GM12891 (cell line): ENCODE measurements at places on chromosomes 7 and 10.

DNA sequence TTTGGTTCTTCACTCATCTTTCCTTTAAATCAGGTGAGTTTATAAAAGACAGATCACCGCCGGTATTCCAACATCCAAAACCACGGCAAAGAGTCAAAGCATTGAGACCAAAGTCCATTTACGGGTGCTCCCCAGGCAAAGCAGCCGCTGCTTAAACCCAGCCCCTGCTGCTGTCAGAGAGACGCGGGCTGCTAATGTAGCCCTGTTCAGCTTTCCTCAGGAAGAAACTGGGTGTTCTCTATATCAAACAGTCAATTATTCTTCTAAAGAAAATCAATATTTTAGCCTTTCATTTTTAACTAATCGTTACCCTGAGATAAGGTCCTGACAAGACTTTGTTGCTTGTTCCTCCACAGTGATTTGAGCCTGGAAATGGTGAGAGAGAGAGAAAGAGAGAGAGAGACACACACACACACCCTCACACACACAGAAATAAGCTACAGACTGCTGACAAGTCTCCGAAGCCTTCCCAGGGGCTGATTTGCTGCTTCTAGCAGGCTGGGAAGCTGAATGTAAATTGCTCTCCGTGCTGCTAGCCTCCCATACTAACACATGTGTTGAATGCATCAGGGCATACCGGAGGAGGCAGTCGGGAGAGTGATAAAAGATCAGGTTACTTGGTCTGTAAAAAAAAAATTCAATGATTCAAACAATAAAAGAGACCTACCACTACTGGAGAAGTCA is 183.0 kb upstream of the ANK3 start:
- no peak for DNase-seq

GRCh38 chr10:110268971-110269370 is 35.7 kb downstream of the SMNDC1 start:
- DNase-seq, result no peak

- DNase-seq, result no peak
Measured at GRCh38 chr7:121313793-121314676, 14.8 kb upstream of the WNT16 start.

- DNase-seq, result no peak
Measured at GRCh38 chr10:82609845-82610244, 734.9 kb downstream of the NRG3 start.

GRCh38 chr10:1526436-1527055 is 210.8 kb downstream of the ADARB2 start:
- DNase-seq, result no peak

GRCh38 chr7:84194484-84195271 is at the start of gene SEMA3A:
TSS of gene SEMA3A (minus strand) at chr7:84194789. CDS start at chr7:84194586, 203 bp downstream.
- DNase-seq, result no peak

GRCh38 chr10:75176736-75177135 is 33.9 kb upstream of the VDAC2 start:
- DNase-seq, result no peak

- DNase-seq, result no peak
Measured at GRCh38 chr10:100072514-100072913, 9.2 kb downstream of the CPN1 start.
